SW 1271 (cell line): ENCODE measurements at places on chromosomes 1 and 21.

DNA sequence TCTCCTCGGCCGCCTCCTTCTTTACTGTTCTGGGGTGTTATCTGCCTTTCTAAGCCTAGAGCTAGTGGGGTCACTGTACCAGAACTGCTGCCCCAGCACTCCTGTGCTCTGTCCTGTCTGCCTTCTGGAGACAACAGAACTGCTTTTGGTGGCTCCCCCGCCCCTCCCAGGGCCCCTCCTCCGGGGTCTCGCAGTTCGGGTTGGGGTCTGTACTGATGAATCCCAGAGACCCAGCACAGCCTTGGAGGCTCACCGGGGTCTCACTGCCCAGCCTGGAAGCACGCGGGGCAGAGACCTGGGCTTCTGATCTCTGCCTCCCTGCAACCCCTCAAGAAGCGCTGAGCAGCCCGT lies 3.2 kb upstream of the PLEKHA6 start:
- DNase-seq = no peak

DNA sequence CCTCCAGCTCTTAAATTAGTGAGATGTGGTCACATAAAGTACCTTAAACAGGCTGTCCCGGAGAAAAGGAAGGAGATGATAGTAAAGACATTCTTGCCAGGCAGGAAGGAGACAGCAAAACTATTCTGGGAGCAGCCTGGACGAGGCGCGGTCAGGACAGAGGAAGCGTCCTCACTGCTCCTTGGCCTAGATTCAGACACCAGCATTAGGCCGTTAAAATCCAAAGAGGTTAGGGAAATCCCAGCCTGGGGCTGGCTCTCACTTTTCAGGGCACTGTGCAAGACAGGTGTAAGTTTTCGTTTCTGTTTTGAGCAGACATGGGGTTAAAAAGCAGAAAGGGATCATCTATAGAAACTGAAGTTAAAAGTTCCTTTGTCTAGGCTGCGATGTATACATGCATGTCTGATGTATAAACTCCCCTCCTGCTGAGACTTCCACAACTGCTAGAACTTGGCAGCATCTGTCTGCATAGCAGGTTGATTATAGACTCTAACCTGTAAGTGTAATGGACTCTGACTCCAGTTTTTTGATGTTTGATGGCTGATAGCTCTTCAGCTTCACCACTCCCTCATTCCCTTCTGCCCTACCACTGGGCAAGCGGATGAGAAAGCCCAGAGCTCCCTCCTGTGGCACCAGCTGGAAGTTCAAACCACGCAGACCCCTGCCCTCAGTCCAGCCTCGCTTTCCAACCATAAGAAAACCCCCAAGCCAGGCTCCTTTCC lies 21.5 kb downstream of the STPG1 start:
- no peak for DNase-seq

DNA sequence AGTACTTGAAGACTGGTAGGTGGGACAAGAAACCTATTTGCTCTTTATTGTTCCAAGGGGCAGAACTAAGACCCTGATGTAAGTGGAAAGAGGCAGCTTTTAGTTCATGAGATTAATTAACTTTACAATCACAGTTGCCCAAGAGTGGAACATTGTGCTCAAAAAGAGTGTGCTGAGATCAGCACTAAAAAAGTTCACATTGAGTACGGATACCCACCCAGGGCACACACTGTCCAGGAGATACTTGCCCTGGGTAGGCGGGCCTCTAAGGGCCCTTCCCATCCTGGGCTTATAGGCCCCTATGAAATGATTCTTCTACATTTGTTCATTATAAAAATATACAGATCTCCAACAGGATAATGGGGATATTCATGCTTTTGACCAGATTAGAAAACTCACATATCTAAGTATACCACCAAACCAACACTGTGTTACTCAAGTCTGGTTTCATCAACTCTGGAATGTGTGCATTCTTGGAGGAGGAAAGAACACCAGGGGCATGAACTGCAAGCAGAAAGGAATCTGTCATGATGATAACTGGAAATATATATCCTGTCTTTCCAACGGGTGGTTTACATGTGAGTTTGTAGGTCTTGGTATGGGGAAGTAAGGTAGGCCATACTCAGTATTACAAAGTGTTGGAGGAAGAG lies 626.2 kb downstream of the SMYD3 start:
- DNase-seq = no peak

DNA sequence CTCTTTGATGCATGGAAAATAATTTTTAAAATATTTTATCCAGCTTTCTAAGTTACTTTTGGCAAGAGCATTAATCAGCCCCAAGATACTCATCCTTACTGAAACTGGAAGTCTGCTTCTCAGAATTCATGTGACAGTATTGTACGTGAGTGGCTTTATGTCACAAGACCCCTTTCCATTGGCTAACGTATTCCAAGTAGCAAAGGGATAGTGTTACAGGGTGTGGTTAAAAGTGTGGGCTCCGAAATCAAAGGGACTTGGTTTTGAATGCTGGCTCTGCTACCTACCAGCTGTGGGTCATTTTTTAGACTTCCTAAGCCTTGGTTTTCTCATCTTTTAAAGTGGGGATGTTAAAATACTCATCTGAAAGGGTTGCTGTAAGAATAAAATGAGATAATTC lies 91.7 kb downstream of the RHOU start:
- no peak for DNase-seq

DNA sequence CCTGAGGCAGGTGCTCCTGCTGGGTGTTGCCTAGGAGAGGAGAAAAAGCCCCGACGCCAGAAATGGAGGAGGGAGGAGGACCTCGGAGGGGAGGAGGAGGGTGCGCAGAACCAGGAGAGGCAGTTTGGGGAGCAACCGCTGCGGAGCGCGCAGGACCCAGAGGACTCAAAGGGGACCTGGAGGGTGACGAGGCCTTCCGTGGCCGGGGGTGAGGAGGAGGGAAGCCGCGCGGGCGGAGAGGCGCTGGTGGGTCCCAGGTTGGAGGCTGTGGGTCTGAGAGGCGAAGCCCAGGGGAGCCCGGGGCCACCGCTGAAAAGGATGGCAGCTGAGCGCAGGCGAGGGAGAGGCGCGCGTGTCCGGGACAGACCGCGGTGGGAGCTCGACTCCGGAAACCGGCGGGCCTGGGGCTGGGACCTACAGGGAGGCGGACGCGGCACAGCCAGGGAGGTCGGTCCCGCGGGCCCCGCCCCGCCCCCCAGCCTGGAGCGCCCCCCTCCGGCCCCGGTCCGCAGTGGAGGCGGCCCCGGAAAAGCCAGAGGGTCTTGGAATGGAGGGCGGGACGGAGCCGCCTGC lies 15.1 kb downstream of the RNF223 start:
- DNase-seq = no peak
